ENCODE measurements at places on chromosomes 11 and 22.

GRCh38 chr11:128548649-128549255, 38.6 kb downstream of the ETS1 start:
- no peak for DNase-seq

GRCh38 chr11:108733479-108734116, 68.7 kb downstream of the DDX10 start:
- DNase-seq = no peak

DNA sequence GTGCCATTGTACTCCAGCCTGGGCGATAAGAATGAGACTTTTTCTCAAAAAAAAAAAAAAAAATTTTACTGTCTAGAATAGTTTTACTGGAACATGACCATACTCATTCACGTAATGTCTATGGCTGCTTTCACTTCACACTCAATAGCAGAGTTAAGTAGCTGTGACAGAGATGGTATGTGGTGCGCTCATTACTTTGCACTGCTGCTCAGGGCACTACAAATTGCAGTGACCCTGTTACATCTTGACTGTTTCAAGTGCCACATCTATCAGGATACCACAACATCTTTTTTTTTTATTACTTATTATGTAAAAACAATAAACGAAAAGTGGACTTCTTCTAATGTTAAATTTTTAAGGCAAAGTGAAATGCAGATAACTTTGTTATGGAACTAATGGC, 110.3 kb downstream of the ARHGAP20 start:
- DNase-seq = no peak

GRCh38 chr22:19181786-19182471, 3.4 kb upstream of the SLC25A1 start:
- no peak for DNase-seq

All from activated CD4-positive, CD25-positive, alpha-beta regulatory T cell treated with anti-CD3 and anti-CD28 coated beads, Interleukin-2, amount 50 U/mL, for 16 hours (primary cell).